ENCODE measurements at places on chromosomes 1 and 21. TPM values are rescaled to one million over a fixed set of nuclear protein-coding genes. Genes with fewer than 3 reads are reported as not detected.

DNA sequence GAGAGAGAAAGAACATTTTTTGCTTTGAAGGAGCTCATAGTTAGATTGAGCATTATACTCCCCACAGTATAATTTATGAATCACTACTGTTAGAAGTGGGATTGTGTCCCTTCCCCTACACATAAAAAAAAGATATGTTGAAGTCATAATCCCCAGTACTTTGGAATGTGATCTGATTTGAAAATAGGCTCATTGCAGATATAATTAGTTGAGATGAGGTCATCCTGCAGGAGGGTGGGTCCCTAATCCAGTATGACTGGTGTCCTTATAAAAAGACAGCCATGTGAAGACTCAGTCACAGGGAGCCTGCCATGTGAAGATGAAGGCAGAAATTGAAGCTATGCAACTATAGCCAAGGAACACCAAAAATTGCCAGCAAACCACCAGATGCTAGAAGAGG, 76.4 kb downstream of the TGFB2 start:
- no peak for DNase-seq

The SLC35A3 gene
- 10.8 TPM for polyA plus RNA-seq

The YOD1 gene
- 3.4 TPM for polyA plus RNA-seq

The TCHHL1 gene
- not detected for polyA plus RNA-seq

The SLC25A34 gene
- polyA plus RNA-seq: 2.7 TPM

- DNase-seq: peak; percentile 63
Observed at GRCh38 chr1:94096797-94097549, 24.0 kb downstream of the ABCA4 start.

GRCh38 chr21:30057108-30057507, 109.5 kb downstream of the CLDN17 start:
- no peak for DNase-seq

GRCh38 chr1:58791106-58791505, 7.3 kb upstream of the JUN start:
- DNase-seq: no peak

DNA sequence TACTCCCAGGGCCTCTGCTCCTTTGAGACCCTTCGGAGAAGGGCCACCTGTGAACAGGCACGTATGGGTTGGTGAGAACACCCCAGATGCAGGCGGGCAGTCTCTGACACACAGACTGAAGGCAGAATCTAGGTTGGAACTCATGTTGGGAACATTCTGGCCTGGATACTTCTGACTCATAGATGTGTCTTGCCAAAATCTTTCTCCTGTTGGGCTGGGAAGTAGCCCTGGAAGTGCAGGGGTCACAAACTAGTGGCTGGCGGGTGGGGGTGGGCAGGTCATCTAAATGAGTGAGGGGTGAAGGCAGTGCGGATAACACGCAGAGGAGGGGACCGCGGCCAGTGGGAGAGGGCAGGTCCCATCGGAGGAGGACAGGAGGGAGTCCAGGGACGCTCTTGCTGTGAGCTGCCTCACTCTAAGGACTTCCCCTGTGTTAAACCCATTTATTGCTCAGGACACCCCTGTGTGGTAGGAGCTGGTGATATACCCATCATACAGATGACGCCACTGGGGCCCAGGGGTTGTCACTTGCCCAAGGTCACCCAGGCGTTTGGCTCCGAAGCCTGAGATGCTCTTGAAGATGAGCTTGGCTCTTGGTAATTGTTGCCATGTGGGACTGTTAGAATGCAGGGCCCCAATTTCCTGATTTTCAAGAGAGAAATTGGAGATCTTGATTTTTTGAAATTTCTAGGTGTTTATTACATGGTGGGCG, 181.0 kb downstream of the PTPRU start:
- DNase-seq: no peak

The C1QC gene
- polyA plus RNA-seq: 335 TPM

The ANKRD65 gene
- 33.5 TPM for polyA plus RNA-seq

The RGS7 gene
- 0.06 TPM for polyA plus RNA-seq

DNA sequence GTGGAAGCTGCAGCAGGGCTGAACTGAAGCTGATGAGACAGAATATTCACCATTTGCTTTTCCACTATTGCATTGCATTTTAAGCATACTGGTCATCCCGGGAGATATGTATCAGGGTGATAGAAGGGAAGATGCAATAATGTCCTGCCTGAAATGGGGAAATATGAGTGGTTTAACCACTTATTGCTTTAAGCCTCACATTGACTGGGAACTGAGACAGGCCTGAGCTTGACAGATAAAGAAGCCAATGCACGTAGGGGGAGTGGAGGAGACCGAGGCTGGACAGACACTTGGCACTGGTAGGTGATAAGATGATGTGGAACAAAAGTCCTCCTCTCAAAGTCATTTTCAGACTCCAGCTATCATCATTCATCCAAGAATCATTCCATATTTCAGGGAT, 911.7 kb upstream of the NCAM2 start:
- no peak for DNase-seq

DNA sequence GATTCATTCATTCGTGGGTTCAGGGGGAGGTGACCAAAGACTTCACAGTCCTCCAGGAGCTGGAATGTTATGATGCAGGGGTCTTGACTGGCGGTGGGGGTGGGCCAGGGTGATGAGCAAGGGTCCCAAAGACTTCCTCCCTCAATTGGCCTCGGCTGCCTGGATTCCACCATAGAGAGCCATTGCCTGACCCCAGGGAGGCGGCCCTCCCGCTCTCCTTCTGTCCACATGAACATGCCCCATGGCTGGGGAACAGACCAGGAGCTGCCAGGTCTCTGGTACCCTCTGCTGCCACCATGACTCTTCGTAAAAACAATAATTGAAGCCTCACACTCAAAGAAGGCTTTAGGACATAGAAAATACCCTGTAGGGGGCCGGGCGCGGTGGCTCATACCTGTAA, 102.5 kb upstream of the CASZ1 start:
- no peak for DNase-seq

The DNASE2B gene
- 4.9 TPM for polyA plus RNA-seq

The SLAMF1 gene
- 0.39 TPM for polyA plus RNA-seq

DNA sequence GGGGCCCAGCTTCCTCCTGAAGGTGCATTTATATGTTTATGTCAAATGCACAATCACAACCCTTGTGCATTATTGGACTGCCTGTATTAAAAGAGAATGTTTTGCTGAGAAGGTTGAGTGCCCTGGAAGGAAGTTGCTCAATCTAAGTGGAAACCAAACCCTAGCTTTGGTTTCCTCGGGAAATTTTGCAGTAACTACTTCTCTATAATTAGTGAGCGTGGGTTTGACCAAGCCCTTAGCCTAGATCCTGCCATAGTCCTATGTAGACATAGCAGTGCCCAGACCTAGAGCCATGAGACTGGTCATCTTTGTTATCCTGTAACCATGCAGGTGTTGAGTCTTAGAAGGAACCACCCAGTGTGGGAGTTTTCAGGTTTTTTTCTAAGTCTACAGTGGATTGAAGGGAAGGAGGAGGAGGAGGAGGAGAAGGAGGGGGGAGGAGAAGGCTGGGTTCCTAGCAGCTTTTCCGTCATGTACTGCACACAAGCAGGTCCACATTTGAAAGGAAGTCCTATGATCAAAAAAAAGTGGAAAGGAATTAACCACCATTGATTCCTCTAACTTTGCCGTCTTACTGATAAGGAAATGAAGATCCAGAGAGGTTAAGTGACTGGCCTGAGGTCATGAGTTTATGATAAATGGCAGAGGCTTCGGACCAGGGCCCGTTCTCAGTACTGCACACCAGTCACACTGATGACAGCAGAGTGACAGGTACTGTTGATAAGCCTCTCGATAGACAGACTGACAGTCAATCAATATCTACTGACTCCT, 72.2 kb upstream of the LYST start:
- DNase-seq: no peak

The AMY2B gene
- polyA plus RNA-seq: 41.3 TPM

- peak; percentile 6 for DNase-seq
Observed at GRCh38 chr1:34781071-34781843, at the start of gene GJB3. Gene GJB3 (plus strand): TSS chr1:34781214. CDS start chr1:34784763, 3,549 bp downstream.

- DNase-seq: peak; percentile 28
Observed at GRCh38 chr1:223513309-223513708, 120.1 kb downstream of the CCDC185 start.

DNA sequence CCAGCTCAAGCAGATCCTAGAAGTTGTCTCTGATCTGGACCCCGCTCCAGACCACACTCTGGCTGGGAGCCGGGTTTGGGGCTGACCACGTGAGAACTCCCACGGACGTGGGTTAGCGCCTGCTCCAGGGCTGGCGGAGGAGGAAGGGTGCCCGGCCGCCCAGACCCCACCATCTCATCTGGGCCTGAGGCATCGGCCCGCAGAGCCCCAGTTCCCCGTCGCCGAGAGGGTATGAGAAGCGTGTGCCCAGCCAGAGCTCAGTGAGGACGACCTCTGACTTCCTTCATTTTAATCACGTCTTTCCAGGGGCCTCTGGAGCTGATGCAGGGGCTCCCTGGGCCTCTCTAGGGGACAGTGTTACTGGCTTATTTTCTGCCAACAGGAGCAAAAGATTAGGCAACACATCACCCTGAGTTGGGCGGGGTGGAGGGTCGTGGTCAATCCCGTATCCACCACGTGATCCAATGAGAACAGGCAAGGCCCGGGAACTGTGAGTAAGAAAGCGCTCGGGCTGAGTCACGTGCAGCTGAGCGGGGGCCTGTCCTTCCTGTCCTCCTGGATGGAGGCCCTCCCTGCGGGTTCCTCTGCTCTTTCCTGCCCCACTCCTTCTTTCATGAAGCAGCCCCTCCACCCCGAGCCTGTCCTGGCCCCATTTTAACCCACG, 81.1 kb downstream of the SIK1 start:
- DNase-seq: peak; percentile 59

All from lung (tissue), 17 donors.